Stimulated activated CD4-positive, alpha-beta T cell treated with anti-CD3 and anti-CD28 coated beads, TNF-alpha, amount 100 ng/mL, for 4 hours (primary cell): ENCODE measurements at places on chromosomes 11 and 22.

DNA sequence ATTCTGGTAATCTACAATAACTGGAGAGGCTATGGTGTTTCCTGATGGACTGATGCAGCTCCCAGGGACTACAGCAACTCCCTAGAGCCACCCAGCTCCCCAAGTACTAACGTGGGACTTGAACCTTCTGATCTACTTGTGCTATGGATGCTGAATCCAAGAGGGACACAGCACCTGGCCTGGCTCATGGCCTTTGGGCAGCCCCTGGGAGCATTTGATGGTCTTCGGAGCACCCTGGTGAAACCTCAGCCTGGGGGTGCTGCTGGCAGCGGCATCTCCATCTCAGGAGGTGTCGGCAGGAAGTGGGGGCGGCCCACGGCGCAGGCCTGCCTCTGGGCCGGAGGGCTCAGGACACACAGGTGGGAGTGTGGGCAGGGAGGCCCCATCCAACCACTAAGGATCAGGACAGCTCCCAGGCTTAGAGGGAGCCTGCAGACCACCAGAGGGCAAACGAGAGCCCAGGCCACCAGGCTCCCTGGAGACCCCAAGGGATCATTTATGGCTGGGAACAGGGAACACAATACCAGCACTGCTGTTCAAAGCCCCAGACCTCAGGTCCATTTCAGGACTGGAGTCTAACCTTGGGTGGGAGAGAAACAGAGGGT, 8.7 kb downstream of the EHD1 start:
- DNase-seq, result no peak

DNA sequence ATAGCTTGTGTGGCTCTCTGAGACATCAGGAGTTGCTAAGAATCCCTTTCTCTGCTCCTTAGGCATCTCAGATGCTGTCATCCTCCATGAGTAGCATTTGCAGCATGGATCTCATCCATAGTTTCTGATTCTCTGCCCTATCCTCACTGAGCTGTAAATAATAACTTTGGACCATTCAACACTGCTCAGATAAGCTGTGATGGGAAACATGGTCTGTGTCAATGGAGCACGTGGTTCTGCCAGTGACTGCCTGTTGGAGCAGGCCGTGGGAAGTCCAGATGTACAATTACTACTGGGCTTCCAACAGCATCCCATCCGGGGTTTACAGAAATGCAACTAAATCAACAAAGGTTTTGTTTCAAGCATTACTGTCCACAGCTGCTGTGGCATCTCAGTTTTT, 160.1 kb downstream of the OR4C45 start:
- no peak for DNase-seq

DNA sequence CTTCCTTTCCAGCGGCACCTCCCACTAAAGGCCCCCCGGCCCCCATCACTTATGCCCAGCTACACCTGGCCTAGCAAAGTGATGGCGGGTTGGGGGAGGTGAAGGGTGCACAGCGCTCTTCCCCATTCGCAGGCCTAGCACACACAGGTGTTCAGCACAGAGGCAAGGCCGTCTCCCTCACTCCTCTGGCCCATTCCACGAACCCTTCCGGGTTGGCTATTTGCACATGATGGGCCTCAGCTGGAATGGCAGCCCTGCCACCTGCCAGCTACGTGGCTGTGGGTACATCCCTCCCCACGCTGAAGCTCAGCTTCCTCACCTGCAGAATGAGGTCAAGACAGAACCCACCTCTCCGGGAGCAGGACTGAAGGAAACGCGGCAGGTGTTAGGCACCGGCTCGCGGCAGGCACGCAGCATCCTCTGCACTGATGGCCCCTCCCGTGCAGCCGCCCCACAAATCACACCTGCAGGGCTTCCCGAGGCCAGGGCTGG, 4.8 kb downstream of the KIAA0930 start:
- DNase-seq, result no peak

GRCh38 chr11:101082813-101083212, 46.8 kb downstream of the PGR start:
- DNase-seq, result no peak

- DNase-seq, result no peak
These were observed 227.0 kb upstream of the NCAM1 start for GRCh38 chr11:112734207-112734606.

DNA sequence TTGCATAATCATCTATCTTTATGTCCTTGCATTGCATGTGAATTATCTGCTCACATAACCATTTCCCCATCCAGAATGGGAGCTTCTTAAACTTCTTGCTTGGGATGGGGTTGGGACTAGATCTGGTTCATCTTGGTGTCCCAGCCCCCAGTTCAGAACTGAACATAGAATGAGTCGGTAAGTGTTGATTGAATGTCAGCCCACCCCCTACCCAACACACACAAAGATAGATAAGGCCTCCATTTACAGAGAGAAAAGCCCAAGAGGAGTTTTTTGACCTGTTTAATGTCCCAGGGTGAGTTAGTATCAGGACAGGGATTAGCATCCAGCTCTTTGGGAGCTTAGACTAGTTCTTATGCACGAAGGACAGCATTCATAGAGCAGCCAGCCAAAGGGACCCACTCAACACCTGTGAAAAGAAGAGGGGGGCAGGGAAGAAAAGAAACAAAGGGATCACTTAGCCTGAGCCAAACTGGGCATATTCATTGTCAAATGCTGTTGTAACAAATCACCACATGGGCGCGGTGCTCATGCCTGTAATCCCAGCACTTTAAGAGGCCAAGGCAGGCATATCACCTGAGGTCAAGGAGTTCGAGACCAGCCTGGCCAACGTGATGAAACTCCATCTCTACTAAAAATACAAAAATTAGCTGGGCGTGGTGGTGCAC, 57.4 kb downstream of the CHRDL2 start:
- no peak for DNase-seq

- peak; percentile 45 for DNase-seq
These were observed 29.4 kb downstream of the GUCD1 start for GRCh38 chr22:24525416-24526037.

DNA sequence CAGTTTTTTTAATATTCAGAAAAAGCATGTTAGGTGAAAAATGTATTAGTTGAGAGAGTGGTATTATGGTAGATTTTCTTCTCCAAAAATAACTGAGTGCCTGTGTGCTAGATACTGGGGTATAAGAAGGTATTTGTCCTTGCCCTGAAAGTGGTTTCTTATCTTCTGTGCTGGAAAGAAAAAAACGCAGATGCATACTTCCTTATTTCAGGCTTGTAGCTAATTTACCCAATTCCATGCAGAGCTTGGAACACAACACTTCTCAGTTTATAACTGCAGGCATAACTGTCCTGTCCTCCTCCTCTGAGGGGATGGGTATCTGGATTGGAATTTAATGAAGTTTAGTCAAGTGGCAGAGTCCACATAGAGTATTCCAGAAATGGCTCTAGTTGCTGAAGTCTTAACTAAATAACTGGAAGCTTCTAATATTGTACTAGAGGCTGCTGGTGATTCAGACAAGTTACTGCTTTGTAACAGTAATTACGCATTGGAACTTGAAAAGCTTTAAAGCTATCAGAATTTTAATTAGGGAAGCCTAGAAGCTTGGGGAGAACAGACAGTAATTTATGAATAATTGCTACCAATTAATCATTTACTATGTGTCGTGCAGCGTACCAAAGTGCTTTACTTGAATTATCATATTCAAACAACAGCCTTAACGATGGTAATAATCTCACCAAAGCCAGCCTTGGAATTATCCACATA, 12.7 kb upstream of the C11orf91 start:
- no peak for DNase-seq

DNA sequence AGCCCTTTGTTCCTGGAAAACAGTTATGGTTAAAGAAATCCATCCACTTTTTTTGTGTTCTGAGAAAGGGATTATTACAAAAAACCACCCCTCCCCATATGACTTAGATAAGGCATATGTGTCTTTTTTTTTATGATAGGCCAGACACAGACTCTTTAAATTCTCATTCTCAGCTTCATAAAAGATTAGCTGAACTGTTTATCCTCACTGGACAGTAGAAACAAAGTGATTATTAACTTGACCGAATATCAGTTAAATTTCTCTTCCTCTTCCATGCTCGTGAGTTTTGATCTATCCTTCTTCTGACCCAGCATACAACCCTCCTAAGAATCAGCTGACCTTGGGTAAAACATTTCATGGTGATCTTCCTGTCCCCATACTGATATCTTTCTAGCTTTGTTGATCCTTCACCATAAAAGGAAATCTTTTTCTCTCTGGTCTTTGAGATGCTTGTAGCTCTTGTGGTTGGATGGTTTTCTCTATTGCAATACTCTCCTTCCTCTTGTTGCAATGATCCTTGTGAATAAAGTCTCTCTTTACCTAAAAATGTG, 26.2 kb downstream of the OR2AG2 start:
- no peak for DNase-seq

DNA sequence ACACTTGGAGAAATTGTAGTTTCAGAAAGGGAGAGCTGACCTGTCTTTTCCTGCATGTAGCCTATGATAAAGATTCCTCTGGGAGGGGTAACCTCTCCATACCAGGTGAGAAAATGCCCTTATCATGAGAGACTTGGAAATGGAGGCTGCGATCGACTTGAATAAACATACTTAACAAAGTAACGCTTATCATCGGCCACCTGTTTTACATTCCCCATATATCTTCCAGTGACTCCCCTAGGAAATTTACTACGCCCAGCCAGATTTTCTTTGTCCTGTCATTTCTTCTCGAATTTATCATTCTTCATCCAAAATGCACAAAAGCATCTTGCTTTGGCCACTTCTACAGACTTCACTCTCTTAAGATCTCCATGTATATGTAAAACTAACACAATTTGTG, 143.5 kb downstream of the CCDC81 start:
- no peak for DNase-seq

- DNase-seq, result no peak
These were observed 2.4 kb upstream of the ASCC2 start for GRCh38 chr22:29840498-29840897.

- no peak for DNase-seq
These were observed 4.8 kb downstream of the P4HA3 start for GRCh38 chr11:74306435-74307175.

DNA sequence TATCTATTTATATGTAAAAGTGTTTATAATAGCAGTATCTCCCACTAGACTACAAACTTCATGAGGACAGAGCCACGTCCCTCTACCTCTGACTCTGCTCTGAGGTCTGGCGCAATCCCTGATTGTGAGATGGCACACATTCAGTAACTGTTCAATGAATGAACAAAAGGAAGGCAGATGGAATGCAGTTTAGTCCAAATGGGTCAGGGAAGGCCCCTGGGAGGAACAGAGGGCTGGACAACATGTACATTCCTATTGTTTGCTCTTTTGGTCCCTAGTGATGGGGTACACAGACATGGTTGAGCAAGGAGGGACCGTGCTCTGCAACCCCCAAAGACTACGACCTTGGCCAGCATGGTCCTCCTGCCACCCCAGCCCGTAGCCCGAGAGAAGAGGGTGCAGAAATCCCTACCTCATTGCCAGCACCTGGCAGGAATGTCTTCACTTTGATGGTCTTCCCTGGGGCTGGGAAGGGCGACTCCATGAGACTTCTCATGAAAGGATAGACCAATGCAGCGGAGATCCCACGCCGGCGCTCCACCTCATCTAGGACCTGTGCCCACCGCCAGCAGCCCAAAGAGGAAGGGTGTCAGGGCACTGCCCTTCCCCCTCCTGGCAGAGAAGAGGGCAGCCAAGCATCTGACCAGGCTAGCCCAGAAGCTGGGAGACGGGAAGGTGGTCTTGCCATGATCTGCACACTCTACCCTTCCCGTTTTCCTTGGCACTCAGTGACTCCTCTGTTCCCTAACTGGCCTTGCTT, 24.3 kb downstream of the RPL27A start:
- no peak for DNase-seq

GRCh38 chr22:44330744-44331660, 18.3 kb upstream of the SHISAL1 start:
- no peak for DNase-seq
